ENCODE measurements at places on chromosomes 7 and 10. TPM values are rescaled to one million over a fixed set of nuclear protein-coding genes. Genes with fewer than 3 reads are reported as not detected.

GRCh38 chr7:85396676-85397075, 209.8 kb upstream of the SEMA3D start:
- H3K4me1 ChIP-seq = no peaks in the 10 kb centered on the region
- DNase-seq = no peak
- no peak overlapping the region for H3K27ac ChIP-seq
- no peaks in the 10 kb centered on the region for H3K36me3 ChIP-seq
- H3K4me3 ChIP-seq = no peak overlapping the region

- no peaks in the 10 kb centered on the region for H3K36me3 ChIP-seq
- no peak for DNase-seq
- no peaks in the 10 kb centered on the region for H3K27me3 ChIP-seq
- no peak overlapping the region for H3K27ac ChIP-seq
These were observed 37.8 kb upstream of the LRRC17 start for GRCh38 chr7:102874966-102875365.

FLNC gene
- total RNA-seq = 5.1 TPM

CCL24 gene
- 1.3 TPM for total RNA-seq

PDIA4 gene
- total RNA-seq = 68.3 TPM

- peak within 1 kb of the TSS; percentile 96 for H3K27ac ChIP-seq
- no peaks in the 10 kb centered on the region for H3K36me3 ChIP-seq
- no peaks in the 10 kb centered on the region for H3K27me3 ChIP-seq
- peaks cover 10% of the 10 kb centered on the region for H3K4me1 ChIP-seq
- peak; percentile 73 for DNase-seq
These were observed at the start of gene EGFR for GRCh38 chr7:55018361-55019190. Gene EGFR, plus strand, starts transcription at chr7:55019017. Its CDS starts 261 bp downstream, at chr7:55019278.

DNA sequence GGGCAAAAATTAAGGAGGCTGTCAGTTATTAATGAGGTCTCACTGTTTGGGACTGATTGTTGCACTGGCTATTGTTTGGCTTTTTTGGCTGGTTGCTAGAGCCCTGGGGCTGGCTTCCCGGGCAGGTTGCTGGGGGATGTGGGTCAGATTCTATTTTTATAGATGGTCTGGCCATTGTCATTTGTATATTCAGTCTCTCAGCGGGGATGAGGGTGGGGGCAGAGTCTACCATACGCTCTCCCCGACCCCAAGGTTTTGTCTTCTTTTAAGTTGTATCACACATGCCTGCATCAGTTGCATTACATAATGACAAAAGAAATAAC, 84.3 kb upstream of the GRB10 start:
- no peak for DNase-seq
- no peak overlapping the region for H3K27ac ChIP-seq

- no peak overlapping the region for H3K27ac ChIP-seq
- no peaks in the 10 kb centered on the region for H3K36me3 ChIP-seq
- H3K4me1 ChIP-seq = no peaks in the 10 kb centered on the region
- H3K4me3 ChIP-seq = no peak overlapping the region
These were observed 32.8 kb downstream of the CFAP46 start for GRCh38 chr10:132909491-132910071.

All from breast epithelium (tissue), 4 donors.